ENCODE measurements at places on chromosomes 11 and 22. TPM values are rescaled to one million over a fixed set of nuclear protein-coding genes. Genes with fewer than 3 reads are reported as not detected.

Gene PRSS23
- total RNA-seq, result 2.0 TPM

Gene HBG2
- total RNA-seq, result 0.41 TPM

Gene NRIP3
- 3.0 TPM for total RNA-seq

Gene ESAM
- total RNA-seq, result 0.36 TPM

Gene RASSF10
- total RNA-seq, result not detected

Gene MRGPRX3
- total RNA-seq, result not detected

Gene OVCH2
- total RNA-seq, result not detected

Gene LIF
- total RNA-seq, result 68.9 TPM

Gene B3GAT1
- 0.23 TPM for total RNA-seq

Gene TEF
- total RNA-seq, result 1.9 TPM

Gene TRIM6
- 0.80 TPM for total RNA-seq

Gene RAC2
- 769 TPM for total RNA-seq

Gene CCDC81
- 0.66 TPM for total RNA-seq

Gene GUCY1A2
- total RNA-seq, result 0.04 TPM

Gene ANO5
- total RNA-seq, result not detected

Gene CLMP
- 0.41 TPM for total RNA-seq

Gene CCDC88B
- 75.0 TPM for total RNA-seq

Gene POU2AF2
- not detected for total RNA-seq

Gene OR5P2
- not detected for total RNA-seq

Gene SMARCB1
- total RNA-seq, result 72.7 TPM

Gene OR5B21
- total RNA-seq, result 0.74 TPM

Gene AHNAK
- total RNA-seq, result 17.6 TPM

Gene CHEK2
- 28.7 TPM for total RNA-seq

Gene SLC15A3
- 9.0 TPM for total RNA-seq

Gene JAM3
- 17.7 TPM for total RNA-seq

Gene BATF2
- total RNA-seq, result not detected

Gene DEFB131B
- not detected for total RNA-seq

Gene NCR3LG1
- total RNA-seq, result 0.54 TPM

Gene GRM5
- total RNA-seq, result not detected

Gene GGT5
- 0.14 TPM for total RNA-seq

All from activated naive CD4-positive, alpha-beta T cell treated with anti-CD3 and anti-CD28 coated beads, Interleukin-2, amount 50 U/mL, for 72 hours (primary cell).